Sigmoid colon (tissue), 7 donors: ENCODE measurements at places on chromosomes 3 and 15. TPM values are rescaled to one million over a fixed set of nuclear protein-coding genes. Genes with fewer than 3 reads are reported as not detected.

LRRIQ4 gene
- not detected for total RNA-seq

PLXNB1 gene
- 59.9 TPM for total RNA-seq

GRCh38 chr3:49296781-49297411, 19.9 kb upstream of the C3orf62 start:
- peak; percentile 83 for DNase-seq
- no peaks in the 10 kb centered on the region for H3K27me3 ChIP-seq
- H3K4me1 ChIP-seq, result peaks cover 18% of the 10 kb centered on the region

- no peaks in the 10 kb centered on the region for H3K27me3 ChIP-seq
- no peaks in the 10 kb centered on the region for H3K36me3 ChIP-seq
Observed at GRCh38 chr15:45155739-45156138, 25.9 kb downstream of the DUOX1 start.

DNA sequence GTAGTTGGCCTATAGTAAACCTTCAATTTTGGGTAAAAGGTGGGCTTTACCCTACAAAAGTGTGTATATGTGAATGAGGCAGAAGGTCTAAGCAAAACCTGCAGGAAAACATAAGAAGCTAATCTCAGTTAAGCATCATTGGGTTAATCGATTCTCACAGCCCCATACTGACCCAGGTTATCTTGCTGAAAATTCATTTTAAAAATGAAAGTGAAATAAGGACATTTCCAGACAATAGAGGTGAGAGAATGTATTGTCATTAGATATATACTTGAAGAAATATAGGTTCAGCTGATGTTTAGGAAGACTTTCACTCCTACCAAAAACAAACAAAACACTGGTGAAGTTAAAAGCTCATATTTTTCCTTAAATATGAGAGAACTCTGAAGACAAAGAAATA, 85.6 kb downstream of the MCF2L2 start:
- no peak overlapping the region for H3K27ac ChIP-seq
- H3K36me3 ChIP-seq, result no peaks in the 10 kb centered on the region
- no peaks in the 10 kb centered on the region for H3K27me3 ChIP-seq
- no peak overlapping the region for H3K4me3 ChIP-seq
- no peak for DNase-seq
